ENCODE measurements at places on chromosomes 2 and 18.

GRCh38 chr2:42567806-42568400 is 529 bp upstream of the MTA3 start:
- no peak for DNase-seq

DNA sequence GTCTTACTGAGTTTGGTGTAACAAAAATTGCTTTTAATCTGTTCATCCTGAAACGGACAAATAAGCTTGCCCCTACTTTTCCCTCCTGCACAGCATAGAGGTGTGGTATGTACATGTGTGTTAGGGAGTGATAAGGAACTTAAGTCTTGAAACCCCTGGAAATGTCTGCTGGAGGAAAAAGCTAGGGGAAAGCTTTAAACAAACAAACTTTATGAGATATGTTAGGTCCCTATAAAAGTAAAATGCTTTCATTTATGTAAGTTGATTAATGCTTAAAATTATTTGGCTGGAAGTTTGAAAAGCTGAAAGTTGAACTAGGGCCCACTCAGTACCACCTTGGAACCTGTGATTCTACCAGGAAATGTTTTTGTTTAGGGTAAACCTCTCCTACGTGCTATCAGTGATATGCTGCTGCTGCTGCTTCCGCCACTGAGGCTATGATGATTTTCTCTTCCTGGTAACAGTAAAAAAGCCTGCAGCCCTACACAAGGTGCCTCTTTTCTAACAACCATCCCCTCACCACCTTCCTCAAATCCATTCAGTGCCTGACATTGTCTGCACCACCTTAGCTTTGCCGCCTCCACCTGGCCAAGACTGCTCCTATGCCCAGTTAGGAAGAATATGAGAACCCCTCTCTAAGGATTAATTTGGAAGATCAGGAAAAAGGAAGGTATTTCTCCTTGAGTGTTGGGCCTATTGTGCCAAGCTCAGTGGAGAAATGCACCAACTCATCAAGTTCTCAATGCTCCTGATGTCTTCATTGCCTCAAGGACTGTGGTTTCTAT is 2.5 kb upstream of the YES1 start:
- DNase-seq, result no peak

GRCh38 chr18:36532394-36532793 is 234.9 kb downstream of the FHOD3 start:
- DNase-seq, result peak; percentile 62

- DNase-seq, result no peak
Observed at GRCh38 chr2:241733391-241734207, 831 bp upstream of the D2HGDH start.

GRCh38 chr2:191291471-191291870 is 46.3 kb downstream of the MYO1B start:
- peak; percentile 39 for DNase-seq

DNA sequence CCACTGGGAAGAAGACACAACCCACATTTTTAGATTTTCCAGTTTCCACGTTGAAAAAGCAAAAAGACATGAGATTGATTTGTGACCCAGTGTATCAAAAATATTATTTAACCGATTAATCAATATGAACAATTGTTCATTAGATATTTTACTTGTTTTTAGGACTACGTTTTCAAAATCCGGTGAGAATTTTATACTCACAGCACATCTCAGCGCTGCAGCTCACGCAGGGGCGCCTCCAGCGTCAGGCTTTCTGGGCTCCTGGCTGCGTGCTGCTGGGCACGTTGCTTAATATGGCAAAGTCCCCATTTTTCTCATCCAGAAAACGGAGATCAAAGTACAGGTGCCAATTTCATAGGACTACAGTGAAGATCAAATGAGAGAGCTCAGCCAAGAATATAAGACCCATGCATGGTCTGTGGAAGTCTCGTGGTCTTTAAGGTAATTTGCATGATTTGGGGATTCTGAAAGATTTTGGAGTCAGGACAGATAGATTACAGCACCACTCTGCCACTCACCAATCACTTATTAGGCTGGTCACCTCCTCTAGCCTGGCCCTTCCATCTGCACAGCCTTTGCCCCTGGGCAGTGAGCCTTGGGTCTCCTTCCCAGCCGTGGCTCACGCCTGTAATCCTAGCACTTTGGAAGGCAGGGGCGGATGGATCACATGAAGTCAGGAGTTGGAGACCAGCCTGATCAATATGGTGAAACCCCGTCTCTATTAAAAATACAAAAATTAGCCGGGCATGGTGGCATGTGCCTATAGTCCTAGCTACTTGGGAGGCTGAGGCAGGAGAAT is 36.2 kb downstream of the PTPN18 start:
- peak; percentile 31 for DNase-seq

DNA sequence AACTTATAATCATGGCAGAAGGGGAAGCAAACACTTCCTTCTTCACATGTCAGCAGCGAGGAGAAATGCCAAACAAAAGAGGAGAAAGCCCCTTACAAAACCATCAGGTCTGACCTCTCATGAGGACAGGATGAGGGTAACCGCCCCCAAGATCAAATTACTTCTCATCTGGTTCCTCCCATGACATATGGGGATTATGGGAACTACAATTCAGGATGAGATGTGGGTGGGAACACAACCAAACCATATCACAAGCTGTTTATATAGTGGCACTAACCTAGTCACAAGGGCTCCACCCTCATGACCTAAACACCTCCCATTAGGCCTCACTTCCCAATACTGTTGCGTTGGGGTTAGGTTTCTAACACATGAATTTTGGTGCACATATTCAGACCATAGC is 110.0 kb downstream of the OSBPL6 start:
- DNase-seq, result no peak

- peak; percentile 22 for DNase-seq
Observed at GRCh38 chr2:39737661-39738060, 41.4 kb downstream of the THUMPD2 start.

DNA sequence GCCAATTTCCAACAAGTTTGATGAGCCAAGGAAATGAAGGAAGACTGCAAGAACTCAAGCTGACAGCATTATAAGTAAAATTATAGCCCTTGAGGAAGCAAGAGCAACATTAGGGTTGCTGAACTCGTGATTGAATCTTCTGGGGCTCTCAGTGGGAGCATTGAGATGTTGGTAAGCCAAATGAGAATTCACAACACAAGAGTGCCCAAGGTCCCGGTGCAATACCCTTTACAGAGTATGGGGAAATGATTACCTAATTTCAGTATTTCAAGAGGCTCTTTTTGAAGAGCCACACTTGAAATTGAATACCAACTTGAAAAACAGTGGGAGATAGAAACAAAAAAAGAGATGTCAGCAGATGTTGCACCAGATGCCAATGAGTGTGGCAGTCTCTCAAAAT is 554.5 kb downstream of the STK39 start:
- DNase-seq, result peak; percentile 27

All from fibroblast of gingiva (primary cell).